Activated B cell treated with CpG ODN at 0.5 μM for 24 hours (primary cell): ENCODE measurements at places on chromosomes 13 and 19. TPM values are rescaled to one million over a fixed set of nuclear protein-coding genes. Genes with fewer than 3 reads are reported as not detected.
A peak's percentile ranks its signal among the peaks of the same experiment; 100 is the strongest.

Gene CTXN1
- total RNA-seq: not detected in 2 replicates

Gene CEACAM1
- 7.1 and 9.4 TPM in 2 replicates for total RNA-seq

Gene FUT6
- not detected in 2 replicates for total RNA-seq

- DNase-seq: no peak
These were observed 7.8 kb downstream of the ZNF600 start for GRCh38 chr19:52778811-52779210.

Gene HNRNPL
- total RNA-seq: 528 and 546 TPM in 2 replicates

DNA sequence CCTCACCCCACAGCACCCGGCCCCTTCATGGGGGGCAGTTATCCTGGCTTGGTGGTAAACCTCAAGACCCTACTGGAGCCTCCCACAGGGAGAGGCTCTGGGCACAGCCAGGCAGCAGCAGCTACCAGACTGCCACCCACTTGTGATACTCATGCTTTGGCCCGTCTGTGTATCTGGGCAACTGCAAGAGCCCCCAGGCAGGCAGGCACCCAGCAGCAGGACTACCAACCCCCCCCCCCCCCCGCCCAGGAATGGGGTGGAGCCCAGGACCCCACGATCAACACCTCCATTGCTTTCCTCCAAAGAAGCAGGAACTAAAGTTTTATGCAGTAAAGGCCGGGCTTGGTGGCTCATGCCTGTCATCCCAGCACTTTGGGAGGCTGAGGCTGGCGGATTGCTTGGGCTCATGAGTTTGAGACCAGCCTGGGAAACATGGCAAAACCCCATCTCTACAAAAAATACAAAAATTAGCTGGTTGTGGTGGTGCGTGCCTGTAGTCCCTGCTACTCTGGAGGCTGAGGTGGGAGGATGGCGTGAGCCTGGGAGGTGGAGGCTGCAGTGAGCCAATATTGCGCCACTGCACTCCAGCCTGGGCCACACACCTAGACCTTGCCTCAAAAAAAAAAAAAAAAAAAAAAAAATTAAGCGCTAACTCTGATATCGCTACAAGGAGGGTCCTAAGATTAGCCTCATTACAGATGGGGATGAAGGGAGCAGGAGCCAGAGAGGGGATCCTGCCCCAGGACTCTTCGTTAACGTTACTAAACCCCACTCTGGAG is 1.1 kb upstream of the LYL1 start:
- DNase-seq: peak; percentile 26

DNA sequence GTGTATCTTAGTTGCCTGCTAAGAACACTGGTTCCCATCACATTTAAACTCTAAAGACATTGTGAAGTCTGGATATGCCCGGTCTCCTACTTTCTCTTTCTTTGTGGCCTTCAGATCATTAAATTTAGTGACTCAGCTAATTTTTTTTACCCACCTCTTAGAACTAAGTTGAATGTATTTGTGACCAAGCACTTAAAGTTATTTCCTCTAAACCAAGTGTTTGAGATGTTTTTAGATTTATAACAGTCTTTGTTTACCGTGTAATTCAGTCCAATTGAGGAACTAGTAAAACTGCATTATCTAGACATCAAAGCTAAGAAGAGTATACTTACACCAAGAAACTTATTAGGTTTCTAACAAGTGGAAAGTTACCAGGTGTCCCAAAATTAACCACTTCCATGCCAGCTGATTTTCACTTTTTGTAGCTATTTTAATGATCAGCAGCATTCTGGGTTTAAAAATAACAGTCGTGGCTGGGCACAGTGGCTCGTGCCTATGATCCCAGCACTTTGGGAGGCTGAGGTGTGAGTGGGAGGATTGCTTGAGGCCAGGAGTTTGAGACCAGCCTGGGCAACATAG is 53.1 kb downstream of the ARHGAP35 start:
- no peak for DNase-seq

DNA sequence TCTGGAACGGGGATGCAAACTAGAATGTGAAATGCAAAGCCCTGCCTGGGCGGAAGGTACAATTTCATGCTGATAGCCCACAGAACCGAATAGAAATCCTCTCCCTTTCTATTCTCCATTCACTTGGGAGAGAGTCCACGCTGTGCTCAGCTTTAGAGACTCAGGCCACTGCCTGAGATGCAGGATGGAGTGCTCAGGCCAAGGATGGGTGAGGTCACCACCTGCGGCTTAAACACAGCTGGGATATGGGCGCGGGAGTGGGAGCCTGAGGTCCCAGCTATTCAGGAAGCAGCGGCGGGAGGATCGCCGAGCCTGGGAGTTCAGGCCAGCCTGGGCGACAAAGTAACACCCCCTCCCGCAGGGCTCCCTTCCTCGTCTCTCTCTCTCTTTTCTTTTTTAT is 446 bp upstream of the ZNF83 start:
- DNase-seq: no peak

GRCh38 chr13:34371645-34372395 is 553.9 kb downstream of the RFC3 start:
- no peak for DNase-seq

GRCh38 chr13:67351909-67352308 is 121.8 kb upstream of the PCDH9 start:
- DNase-seq: no peak

GRCh38 chr19:2443785-2444182 is 13.0 kb downstream of the LMNB2 start:
- DNase-seq: no peak

Gene PRODH2
- total RNA-seq: not detected in 2 replicates

DNA sequence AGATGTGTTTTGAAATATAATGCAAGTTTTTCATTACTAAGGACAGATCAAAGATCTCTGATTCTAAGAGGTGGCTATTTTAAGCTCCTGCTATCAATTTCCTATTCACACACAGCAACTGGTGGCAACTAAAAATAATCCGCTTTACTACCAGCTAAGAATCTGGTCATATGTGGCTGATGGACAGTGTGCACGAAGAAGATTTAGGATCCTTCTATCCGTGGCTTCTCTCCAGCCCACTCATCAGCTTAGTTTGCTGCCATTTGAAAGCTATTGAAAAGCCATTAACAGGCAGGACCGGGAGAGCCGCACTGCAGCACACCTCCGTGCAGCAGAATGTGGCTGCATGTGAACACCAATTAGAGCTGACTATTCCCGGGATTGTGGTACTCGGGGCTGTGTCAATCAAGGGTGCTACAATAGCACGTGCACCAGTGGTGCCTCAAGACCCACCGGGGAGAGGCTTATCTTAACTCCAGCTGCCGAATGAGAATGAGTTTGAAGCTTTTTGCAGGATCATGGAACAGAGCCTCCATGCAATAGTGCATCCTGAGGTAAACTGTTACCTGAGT is at the start of gene MYO16:
Gene MYO16 (plus strand): TSS at position 431 of the 572 bp plus-strand sequence. CDS start 234 bp downstream, outside the sequence.
- DNase-seq: no peak

- DNase-seq: no peak
These were observed 18.6 kb upstream of the C13orf46 start for GRCh38 chr13:113992276-113993005.

Gene SLITRK1
- total RNA-seq: not detected in 2 replicates

GRCh38 chr19:20351244-20351643 is 184.2 kb downstream of the ZNF486 start:
- no peak for DNase-seq

GRCh38 chr13:55660851-55661250 is 1479.9 kb upstream of the PRR20A start:
- no peak for DNase-seq

Gene SPIB
- 280 and 324 TPM in 2 replicates for total RNA-seq

DNA sequence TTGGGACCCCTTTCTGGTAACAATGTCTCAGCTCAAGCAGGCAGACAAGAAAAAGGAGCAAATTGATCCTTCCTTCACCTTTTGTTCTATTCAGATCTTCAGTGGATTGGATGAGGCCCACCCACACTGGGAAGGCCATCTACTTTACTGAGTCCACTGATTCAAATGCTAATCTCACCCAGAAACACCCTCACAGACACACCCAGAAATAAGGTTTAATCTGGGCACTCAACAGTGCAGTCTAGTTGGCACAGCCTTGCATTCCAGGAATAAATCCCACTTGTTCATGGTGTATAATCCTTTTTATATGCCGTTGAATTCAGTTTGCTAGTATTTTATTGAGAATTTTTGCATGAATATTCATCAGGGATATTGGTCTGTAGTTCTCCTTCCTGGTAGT is 148.4 kb downstream of the COG6 start:
- DNase-seq: no peak

DNA sequence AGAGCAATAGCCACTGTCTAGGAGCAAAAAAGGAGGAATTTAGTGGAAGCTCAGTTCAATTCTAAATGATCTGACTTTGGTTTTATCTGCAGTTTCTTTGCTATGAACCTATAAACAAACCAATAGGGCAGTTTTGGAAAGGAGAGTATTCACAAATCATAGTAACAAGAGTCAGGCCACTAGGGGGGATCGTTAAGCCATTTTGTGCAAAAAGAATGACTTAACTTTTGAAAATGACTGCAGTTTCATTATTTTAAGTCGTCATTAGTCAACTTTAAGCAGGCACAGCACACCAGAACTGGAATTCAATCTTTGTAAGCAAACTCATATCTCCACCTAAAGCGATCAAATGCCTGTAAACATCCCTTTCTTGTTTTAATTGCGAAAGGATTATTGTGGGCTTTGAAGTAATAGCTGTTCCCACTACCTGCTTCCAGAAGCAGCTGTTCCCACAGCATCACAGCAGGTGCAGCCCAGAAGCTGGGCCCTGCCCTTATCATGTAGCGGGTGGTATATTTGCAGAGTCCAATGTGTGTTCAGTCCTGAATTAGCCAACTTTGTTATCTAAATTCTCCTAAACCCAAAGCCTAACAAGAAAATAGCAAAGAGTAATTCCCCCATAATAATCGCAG is 51.5 kb downstream of the SOX21 start:
- DNase-seq: no peak

DNA sequence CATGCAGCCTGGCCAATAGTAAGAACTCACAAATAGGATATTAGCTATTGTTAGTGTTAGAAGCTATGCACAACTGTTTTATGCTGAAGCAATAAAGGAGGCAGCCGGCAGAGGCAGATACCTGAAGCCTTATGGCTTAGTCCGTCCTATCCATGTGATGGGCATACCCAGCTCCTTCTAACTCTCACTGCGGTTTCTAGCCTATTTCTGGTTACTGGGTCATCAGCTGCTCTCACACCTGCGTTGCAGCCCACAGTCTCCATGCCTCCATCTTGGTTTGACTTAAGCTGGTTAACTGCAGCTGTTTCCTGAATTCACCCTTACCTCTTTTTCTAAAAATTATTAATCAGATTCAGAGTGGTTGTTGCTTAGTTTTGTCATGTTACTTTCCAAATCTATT is 40.5 kb upstream of the CNMD start:
- no peak for DNase-seq

GRCh38 chr13:80599765-80600164 is 258.8 kb upstream of the SPRY2 start:
- DNase-seq: no peak

DNA sequence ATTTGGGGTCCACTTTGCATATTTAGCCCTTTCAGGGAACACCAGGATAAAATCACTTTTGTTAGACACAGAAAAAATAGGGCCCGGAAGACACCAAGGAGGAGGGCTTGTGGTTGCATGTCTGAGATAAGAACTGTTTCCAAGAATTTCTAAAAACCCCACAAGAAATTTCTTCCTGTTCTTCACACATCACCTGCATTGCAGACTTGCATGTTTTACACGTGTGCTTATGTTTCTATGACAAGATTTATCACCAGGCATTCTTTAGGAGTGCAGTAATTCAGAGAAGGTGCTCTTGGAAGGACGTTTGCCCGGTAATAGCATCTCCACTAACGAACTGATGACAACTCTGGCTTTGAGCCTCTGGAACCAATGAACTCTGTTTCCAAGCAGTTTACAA is 7.1 kb upstream of the ACTL9 start:
- DNase-seq: no peak

Gene SPTBN4
- 0.20 and 0.49 TPM in 2 replicates for total RNA-seq
